Activated T-cell treated with anti-CD3 and anti-CD28 coated beads, Interleukin-2, amount 50 U/mL, for 1 hour (primary cell): ENCODE measurements at places on chromosomes 6 and 20.

DNA sequence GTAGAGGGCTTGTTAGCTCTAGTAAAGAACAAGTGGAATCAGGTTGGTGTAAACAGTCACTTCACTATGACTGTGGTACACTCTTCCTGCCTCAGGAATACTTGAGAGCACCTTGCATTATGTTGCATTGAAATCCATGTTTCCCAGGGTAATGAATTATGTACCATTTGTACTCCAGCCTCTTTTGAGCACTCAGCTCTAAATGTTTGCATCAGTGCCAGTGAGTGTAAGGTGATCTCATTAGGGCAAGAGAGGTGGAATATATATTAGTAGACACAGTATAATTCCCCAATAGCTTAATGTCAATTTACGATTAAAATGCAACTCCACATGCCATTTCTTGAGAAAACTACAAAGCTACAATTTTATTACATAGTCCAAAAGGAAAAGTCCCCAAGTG lies 319.6 kb upstream of the POU3F2 start:
- DNase-seq = no peak

DNA sequence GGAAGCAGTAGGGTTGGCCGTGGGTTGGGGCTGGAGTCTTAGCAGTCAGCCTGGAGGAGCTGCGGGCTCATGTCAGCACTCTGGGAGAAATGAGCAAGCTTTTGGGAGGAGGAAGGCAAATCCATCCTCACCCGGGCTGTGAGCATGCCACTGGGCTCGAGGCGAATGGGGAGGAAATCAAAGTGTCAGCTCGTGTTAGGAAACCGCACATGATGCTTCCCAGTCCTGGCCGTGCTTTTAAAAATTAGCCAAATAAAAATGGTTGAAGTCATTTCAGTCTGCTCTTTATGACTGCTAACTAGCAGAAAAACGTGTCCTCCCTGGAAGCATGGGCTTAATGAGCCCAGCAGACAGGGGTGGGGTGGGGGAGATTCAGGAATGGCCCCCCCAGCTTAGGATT lies 98.1 kb downstream of the NFATC2 start:
- no peak for DNase-seq

GRCh38 chr6:164478426-164478825 lies 831.0 kb downstream of the C6orf118 start:
- DNase-seq = no peak

- no peak for DNase-seq
Observed at GRCh38 chr6:37061157-37061804, 55.8 kb downstream of the FGD2 start.

GRCh38 chr6:90583836-90584481 lies 2.9 kb downstream of the MAP3K7 start:
- DNase-seq = no peak
